ENCODE measurements at places on chromosomes 2 and 18.

GRCh38 chr2:3270095-3270478 lies 107.5 kb downstream of the EIPR1 start:
- DNase-seq: no peak

DNA sequence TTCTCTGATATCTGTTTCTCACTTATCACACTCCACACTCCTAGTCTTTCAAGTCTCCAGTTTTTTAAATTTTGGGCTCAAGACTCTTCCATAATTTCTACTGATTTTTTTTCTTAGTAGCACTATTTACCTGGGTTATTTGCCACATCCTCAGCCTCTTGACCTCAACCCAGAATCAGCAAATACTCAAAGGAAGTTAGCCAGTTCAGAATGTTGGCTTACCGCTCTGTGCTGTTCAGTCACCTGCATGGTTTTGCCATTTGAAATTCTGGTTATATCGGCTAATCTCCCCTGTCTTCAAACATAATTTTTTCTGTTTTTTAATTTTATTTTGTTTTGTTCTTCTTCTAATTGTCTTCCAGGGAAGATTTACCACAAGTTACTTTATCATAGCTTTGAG lies 412.6 kb downstream of the PTH2R start:
- no peak for DNase-seq

- no peak for DNase-seq
Observed at GRCh38 chr18:32135625-32136024, 44.0 kb downstream of the RNF138 start.

GRCh38 chr2:26671691-26672090 lies 20.8 kb upstream of the KCNK3 start:
- DNase-seq: no peak

GRCh38 chr2:196459539-196459938 lies 180.0 kb upstream of the CCDC150 start:
- DNase-seq: no peak

GRCh38 chr18:12960395-12960794 lies 12.6 kb downstream of the SEH1L start:
- no peak for DNase-seq

- DNase-seq: no peak
Observed at GRCh38 chr2:120490091-120490798, 144.3 kb downstream of the INHBB start.

- no peak for DNase-seq
Observed at GRCh38 chr2:135742325-135742757, 686 bp downstream of the UBXN4 start.

DNA sequence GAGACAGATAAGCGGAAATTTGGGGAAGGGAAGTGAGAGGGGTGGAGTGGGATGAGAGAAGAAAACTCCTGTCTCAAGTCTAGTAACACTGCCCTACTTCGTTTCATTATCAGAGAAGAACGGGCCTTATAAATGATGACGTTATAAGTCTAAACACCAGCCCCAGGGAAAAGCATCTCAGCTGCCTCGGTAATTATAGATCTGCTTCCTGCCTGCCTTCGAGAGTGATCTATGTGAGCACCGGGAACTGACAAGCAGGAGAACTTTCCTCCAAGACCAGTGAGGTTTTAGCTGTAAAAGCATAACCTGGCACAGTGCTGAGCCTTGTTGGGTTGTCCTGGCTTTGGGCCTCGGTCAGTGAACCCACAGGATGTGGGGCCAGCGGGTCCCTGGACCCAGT lies 227.9 kb upstream of the SIX2 start:
- no peak for DNase-seq

DNA sequence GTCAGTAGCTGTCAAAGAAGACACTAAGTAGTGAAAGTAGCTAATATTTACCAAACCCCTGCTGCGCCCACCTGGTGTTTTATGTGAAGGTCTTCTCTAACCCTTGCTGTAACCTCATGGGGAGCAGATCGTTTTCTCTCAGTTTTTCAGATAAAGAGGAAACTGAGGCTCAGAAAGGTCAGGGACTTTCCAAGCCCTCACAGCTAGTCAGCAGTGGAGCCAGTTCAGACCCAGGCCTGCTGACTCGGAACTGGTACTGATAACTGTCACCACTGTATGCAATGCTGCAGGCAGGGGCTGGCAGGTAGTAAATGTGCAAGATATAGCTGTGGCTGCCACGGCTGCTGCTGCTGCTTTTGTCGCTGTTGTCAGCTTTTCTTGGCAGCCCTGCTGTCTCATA lies 69.1 kb downstream of the LRRFIP1 start:
- no peak for DNase-seq

DNA sequence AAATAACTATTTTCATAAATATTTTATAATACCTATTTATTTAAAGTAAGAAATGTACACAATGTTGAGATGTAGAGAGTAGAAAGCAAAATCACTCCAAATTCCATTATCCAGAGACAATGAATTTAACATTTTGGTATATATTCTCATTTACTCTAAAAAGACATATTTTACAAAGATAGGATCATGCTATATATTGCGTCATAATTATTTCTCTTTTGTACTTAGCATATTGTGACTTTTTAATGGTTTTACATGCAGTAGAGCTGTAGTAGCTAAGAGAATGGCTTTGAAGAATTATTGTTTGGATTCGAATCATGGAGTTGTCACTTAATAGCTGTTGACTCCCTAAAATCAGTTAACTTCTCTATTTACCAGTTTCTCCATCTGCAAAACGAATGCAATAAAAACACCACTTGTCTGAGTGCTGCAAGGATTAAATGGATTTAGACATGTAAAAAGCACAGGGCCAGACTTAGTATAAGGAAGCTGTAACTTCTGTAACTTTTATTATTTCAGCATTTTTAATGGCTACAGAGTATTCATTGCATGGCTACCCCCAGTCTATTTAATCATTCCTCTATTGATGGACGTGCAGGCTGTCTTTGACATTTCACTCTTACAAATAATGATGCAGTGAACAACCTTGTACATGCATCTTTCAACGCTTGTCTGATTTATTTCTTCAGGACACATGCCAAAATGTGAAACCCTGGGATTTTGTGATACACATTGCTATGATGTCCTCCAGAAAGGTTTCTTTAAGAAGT lies 33.2 kb downstream of the KCNS3 start:
- DNase-seq: no peak

- no peak for DNase-seq
Observed at GRCh38 chr2:66699793-66700676, 265.1 kb downstream of the MEIS1 start.

DNA sequence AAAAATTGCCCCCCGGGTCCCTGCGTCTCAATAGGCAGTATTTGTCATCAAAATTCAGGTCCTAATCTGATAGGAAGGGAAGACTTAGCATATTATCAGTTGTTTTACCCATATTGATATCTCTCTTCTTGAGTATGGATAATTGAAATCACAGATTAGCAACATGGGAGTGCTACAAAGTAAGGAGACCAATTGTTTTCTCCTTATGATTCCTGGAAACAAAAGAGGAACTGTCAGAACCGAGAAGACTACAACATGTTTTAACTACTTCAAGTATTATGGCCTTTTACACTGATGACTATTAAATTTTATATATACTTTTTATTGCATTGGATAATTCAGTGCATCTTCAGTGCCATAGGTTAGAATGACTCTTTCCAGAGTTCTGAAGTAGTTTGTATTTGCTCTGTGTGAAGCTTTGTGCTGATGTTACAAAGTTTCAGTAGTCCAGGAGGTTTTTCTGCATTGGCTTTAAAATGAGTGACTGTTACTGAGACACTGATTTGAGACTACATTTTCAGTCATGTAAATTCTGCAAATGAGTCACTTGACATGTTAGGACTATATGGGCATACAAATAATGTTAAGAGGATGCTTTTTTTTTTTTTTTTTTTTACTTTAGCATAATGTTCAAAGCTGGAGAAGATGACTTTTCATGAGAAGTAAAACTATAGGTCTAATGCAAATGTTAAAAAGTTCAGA lies 19.7 kb upstream of the TLK1 start:
- no peak for DNase-seq

- DNase-seq: no peak
Observed at GRCh38 chr2:33321876-33322483, 154.5 kb upstream of the RASGRP3 start.

DNA sequence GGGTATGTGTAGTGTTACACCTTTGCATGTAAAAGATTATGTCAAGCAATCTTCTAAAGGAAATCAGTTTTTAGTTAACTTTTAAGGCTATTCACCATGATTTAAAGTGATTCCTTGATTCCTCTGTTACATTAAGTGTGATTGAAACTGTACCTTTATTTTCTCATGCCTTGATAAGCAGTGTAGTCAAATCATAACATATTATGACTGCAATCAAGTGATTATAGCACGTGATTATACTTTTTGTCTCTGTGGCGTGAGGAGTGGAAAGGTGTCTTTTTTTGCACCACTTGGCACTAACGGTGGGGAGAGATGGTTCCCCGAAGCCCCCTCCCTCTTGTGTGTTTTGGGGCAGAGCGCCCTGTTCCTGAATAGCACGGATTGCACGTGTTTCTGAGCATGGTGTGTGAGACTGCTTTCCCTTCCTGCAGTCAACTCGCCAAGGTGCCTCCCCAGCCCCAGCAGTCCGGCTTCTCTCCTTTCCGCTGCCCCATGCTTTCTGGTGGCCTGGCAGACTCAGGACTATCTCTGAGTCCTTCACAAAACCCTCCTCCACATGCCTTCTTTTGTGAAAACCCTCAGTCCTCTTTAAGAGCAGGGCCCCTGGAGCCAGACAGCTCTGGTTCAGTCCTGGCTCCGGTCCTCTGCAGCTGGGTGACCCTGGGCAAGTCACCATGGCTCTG lies 68.4 kb downstream of the AGAP1 start:
- DNase-seq: no peak

DNA sequence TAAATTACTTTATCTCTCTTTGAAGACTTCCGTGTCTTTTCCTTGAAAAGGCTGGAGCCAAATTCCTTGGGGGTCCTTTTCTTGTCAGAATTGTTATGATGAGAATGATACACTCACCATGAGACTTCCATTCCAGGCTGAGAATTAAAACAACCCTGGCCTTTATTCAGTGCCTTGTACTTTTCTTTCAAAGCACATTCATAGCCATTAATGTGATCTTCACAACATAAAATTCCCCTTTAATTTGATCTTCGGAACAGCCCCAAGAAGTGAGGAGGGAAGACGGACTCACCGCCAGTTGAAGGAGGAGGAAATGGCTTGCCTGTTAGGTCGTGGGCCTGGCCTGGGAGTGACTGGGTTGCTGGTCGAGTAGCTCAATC lies 127.3 kb downstream of the DDX1 start:
- DNase-seq: no peak

DNA sequence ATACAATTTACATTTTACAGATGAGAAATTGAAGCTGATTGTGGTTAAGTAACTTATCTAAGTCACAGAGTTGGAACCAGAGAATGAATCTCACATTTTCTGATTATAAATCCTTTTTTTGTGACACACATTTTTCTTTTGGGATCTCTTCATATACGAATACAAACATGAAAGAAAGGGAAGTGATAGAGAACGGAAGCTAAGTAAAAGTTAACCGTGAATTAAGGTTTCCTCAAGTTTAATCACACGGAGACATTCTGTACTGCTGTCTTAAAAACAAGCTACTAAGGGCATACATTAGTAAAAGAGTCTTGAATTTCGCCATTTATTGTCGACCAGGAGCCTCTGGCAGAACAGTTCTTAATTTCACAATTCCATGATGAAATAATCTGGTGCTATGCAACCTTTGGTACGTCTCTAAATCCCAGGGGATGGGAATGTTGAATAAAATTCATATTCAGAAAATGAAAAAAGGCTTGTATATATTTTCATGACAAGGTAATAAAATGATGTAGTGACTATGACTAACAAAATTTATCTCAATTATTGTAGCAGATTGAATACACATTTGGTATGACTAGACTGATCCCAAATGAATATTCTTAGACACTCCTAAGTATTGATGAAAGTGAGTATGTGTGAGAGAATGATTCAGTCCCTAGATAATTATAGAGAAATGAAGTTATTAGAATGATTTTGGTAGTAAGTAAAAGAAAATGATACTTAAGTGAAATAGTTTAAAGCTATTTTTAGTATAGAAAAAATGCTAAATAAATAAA lies 40.3 kb upstream of the ZSWIM2 start:
- no peak for DNase-seq

DNA sequence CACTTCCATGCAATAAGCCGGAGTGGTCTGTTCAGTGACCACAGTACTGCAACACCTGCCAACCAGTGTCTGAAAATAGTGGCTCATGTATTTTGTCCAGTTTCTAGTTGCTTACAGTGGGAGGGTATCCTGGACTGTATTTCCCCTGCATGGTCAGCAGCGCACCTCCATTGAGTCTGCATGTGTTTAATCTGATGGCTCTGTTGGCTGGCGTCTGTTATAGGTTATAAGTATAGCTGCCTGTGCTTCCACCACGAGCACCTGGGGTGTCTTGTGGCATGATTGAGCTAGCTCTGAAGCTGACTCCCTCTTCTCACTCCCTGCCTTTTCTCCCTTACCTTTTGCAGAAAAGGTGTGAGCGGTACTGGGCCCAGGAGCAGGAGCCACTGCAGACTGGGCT lies 12.9 kb downstream of the PTPN18 start:
- no peak for DNase-seq
